ENCODE measurements at places on chromosomes 1 and 21.

- no peak for DNase-seq
Measured at GRCh38 chr1:151612501-151613281, 841 bp downstream of the SNX27 start.

- DNase-seq: no peak
Measured at GRCh38 chr1:199669916-199670315, 357.6 kb upstream of the NR5A2 start.

DNA sequence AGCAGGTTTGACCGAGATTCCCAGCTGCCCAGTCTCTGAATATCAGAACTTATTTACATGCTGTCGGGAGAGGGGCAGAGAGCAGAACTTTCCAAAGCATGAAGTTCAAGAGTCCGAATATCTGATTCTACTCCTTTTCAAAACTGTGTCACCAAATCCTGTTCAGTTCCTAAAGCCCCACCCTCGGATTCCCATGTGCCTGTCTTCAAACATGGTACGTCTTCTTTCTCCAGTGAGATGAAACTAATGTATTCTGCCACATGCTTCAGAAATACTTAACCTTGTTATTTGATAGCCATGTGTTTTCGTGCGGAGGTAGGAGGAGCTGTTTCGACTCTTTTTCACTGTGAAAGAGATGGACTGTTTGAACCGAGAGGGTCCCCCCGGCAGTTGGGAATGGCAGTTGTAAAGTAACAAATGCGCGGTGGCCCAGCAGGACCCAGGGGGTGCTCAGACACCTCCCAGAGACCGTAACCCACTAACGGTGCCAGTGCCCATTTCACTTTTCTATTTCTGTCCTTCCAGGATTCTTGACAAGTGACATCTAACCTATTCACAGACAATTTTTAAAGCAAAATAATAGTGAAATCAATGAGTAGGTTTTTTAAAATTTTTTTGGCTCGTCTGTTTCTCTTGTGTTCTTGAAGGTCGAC lies 67.2 kb downstream of the ZBTB18 start:
- no peak for DNase-seq

DNA sequence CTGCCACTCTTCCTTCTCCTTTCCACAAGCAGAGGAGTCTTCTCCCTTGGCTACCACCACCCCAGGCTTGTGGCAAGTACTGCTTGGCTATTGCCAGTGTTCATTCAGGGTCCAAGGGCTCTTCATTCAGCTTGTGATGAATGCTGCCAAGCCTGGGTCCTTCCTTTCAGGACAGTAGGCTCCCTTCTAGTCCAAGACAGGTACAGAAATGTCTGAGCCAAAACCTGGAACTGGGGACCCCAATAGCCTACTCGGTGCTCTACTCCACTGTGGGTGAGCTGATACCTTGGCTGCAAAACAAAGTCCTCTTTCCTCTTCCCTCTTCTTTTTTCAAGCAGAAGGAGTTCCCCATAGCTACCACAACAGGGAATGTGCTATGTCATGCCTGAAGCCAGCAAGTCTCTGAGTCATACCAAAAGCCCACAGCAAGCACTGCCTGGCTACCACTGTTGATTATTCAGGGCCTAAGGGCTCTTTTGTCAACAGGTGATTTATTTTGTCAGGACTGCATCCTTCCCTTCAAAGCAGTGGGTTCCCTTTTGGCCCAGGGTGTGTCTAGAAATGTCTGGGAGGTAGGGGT lies 268.9 kb downstream of the HHAT start:
- no peak for DNase-seq

DNA sequence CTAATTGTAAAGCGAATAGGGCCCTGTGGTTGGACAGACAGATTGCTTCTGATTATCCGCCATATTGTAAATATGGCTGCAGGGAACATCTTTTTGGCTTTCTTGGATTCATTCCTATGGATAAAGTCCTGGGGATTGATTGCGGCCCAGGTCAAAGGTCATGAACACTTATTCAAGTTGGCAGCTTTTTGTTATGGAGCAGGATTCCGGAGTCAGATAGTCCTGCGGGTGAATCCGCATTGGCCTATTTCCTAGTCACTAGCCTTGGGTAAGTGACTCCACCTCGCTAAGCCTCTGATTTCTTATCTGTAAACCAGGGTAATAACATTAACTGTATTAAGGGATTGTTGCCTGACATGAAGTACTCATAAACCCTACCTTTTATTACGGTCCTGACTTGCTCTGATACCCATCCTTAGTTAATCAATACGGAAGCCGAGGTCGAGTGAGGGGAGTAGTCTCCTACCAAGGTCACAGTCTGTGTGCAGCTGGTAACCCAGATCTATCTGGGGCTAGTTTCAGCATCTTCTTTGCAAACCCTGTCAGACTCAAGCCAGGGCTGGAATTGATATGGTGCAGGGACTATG lies 31.7 kb downstream of the EDN2 start:
- no peak for DNase-seq

- no peak for DNase-seq
Measured at GRCh38 chr1:67732750-67733151, 47.8 kb downstream of the GADD45A start.

GRCh38 chr21:44397431-44398031 lies 44.1 kb downstream of the TRPM2 start:
- no peak for DNase-seq

- DNase-seq: no peak
Measured at GRCh38 chr1:195733408-195733807, 874.8 kb downstream of the KCNT2 start.

DNA sequence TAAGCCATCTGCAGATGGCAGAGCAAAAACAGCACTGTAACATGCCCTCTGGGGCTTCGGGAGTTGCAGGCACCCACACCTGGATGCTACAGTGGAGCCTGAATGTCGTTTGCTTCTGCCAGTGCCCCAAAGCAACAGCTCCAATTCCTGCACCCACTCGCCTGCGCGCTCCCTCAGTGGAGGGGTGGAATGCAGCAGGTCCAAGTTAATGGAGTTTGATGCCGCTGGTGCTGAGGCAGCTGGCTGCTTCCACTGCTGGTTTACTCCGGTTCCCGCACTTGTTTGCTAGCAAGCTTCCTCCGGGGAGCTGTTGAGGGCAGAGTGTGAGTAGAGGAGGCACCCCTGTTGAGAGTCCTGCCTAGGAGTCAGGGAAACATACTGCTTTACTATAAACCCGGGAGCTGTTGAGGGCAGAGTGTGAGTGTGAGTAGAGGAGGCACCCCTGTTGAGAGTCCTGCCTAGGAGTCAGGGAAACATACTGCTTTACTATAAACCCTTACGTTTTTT lies 584.0 kb upstream of the TMPRSS15 start:
- no peak for DNase-seq

DNA sequence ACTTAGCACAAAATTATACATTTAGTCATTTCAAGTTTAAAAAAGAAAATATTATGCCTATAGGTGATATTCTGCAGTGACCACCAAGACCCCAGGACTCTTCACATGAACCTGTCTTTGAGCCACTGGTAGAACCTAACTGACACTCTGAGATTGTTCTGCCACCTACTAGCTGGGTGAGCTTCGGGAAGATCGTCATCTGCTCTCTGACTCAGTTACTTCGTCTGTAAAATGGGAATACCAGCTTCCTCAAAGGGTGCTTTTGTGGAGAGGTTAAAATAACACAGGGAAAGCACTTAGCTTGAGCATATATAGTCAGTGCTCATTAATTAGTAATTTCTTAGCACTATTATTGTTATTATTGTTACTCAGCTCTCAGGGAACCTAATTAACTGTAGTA lies 228.5 kb upstream of the JUN start:
- no peak for DNase-seq

DNA sequence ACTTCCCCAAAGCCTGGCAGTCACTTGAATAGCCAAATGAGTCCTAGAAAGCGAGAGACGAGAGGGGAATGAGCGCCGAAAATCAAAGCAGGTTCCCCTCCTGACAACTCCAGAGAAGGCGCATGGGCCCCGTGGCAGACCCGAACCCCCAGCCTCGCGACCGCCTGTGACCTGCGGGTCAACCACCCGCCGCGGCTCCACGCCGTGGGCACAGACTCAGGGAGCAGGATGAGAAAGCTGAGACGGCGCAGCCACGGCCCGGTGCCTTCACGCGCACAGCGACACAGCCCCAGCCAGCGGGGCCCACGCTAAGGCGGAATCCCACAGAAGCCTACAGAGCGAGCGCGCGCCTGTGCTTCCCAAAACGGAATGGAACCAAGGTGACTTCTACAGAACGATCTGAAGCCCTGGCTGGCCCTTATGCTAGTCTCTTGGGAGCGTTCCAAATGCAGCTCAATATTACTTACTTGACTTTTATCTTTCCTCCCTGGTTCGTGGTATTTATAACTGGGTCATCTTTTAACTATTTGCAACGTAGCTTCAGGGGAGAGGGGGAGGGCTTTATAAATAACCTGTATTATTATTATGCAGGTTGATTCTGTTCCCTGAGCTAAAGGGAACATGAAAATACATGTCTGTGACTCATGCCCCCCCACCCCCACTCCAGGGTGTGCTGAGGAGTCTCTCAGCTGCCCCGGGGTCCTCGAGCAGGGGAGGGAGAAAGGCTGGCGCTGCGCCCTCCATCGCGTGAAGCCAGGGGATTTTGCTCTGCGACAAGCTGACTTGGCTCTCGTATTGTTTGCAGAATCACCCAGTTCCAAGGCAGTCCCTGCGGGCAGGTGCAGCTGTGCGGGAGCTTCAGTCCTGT lies 1.7 kb downstream of the TSPEAR start:
- peak; percentile 46 for DNase-seq

DNA sequence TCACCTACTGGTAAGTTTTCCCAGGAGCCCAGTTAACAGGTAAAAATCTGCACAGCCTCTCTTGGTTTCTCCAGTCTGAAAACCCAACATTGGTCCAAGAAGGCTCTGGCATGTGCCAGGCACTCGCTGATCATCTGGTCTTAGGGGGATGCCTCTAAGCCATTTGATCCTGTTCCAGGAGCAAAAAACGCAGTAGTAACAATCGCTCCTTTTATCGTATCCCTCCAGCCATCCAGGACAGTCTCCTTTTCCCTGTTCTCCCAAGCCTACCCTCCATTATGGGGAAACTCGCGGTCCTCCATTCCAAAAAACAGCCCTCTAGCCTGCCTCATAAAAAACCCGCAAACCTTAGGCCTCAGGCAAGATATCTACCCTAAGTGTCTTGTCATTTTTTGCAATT lies 56.2 kb downstream of the ODF2L start:
- DNase-seq: no peak

DNA sequence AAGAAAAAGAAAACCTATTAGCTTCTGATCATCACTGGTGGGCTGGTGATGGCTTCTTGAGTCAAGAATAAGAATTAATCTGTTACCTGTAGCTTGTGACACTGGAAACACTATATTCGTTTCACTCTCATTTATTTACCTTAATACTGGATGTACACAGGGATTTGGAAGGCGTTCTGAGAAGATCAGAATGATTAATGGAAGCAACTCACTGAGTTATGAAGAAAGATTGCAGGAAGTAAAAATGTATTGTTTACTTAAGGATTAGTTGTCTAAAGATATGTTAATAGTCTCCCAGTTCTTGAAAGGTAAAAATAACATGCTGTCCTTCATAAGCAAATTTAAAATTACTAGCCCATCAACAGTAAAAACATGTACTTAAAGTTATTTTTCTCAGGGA lies 644.9 kb upstream of the NCAM2 start:
- DNase-seq: no peak

DNA sequence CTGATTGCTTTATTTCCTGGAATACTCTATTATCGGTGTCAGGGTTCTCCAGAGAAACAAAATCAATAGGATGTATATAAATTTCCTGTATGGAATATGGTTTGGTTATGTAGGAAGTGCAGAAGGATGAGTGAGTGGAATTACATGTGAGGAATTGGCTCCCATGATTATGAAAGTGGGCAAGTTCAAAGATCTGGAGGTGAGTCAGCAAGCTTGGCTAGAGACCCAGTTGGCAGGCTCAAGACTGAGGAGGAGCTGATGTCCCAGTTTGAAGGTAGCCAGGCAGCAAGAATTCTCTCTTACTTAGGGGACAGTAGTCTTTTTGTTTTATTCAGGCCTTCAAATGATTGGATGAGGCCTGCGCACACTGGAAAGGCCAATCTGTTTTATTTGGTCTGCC lies 57.5 kb downstream of the MAP3K7CL start:
- no peak for DNase-seq

DNA sequence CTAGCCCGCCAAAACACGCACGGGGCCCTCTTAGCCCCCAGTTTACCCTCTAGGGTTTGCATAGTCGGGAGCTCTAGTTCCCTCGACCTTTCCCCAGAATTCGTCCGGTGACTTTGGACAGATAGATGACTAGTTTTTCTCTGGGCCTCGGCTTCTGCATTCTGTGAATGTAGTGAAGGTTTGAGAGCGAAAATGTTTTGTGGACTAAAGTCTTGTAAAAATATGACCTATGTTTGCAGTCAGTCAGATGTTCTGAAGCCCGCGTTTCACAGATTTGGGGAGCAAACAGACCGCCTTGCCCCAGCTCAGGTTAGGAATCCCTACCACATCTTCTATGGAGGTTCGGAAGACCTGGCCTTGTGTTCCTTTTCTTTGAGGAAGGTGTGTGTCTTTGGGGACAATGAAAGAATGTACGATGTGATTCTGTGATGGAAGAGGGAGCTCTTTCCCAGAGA lies 401 bp downstream of the UQCRH start:
- no peak for DNase-seq

GRCh38 chr21:41954654-41955499 lies 1.1 kb upstream of the C2CD2 start:
- no peak for DNase-seq

DNA sequence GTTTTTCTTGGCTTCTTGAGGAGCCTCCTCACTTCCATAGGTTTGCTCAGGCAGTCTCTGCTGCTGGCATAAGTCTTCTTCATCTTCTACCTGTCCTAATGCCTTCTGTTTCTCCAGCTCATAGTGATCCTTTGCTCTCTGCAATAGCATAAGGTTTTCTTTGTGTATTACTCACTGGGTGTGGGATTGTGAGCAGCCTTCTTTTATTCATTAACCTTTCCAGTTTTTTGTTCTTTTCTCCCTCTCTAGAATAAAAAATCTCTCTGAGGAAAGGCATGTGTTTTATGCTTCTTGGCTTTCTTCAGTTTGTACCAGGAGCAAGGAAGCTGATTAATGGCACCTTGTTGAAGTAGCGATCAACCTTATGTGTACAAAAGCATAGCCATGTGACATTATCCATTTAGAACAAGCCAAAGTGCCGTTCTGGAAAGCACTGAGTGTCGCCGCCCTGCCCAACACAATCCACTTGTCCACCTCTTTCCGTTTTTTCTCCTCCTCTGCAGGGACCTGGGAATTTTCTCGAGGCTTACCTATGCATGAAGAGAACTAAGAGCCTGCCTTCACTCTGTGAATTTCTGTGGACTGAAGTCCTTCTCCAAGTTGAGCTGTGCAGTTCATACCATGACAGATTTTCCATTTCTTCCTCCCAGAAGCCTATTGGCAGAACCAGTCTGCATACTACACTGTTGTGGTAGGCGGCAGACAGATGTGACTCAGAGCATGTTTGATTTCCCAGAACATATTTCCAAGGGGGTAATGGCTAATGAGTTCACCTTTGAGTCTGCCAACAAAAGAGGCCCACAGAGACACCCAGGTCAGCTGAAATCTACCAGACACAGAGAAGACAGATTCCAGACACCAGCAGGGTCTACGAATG lies 39.0 kb downstream of the DPT start:
- no peak for DNase-seq

GRCh38 chr1:97078872-97079271 lies 357.3 kb downstream of the PTBP2 start:
- DNase-seq: no peak

All from suprapubic skin (tissue), 4 donors.